ENCODE measurements at places on chromosomes 6 and 20.

- DNase-seq: no peak
Observed at GRCh38 chr6:506508-506907, 115.0 kb downstream of the IRF4 start.

- DNase-seq: no peak
Observed at GRCh38 chr6:5828296-5828695, 178.4 kb downstream of the NRN1 start.

- DNase-seq: no peak
Observed at GRCh38 chr6:166251211-166251610, 57.0 kb downstream of the PRR18 start.

DNA sequence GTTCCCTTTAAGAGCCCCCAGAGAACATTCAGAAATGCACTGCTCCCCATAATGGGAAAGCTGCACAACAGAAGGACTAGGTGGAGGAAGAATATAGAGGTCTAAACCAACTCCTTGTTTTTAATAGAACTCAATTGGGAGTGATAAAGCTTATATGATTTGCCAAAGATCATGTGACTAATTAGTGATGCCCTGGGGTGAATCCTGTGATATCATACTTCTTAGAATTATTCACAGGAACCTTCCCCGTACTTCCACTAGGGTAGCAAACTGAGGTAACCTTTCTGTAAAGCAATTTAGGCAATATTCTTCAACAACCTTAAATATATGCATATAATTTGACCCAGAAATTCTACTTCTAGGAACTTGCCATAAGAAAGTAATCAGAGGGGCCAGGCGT is 84.4 kb downstream of the TFAP2A start:
- no peak for DNase-seq

- DNase-seq: no peak
Observed at GRCh38 chr6:15107644-15108382, 138.1 kb upstream of the JARID2 start.

DNA sequence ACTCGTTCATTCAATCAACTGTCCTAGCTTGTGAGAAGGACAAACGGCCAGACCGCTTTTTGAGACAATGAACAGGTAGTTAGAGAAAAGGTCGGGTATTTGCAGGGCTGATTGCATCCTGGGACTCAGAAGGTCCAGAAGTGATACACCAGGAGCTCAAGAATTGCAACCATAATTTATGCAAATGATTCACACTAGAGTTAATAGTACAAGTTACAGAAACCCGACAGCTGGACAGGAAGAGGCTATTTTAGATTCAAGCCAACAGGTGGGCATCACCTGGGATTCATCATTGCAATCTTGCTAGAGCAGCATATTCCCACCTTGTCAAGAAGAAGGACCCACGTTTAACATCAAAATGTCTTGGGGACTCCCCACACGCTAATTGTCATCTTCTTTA is 83.5 kb downstream of the TNFAIP3 start:
- DNase-seq: no peak

GRCh38 chr20:600141-600540 is 10.0 kb downstream of the TCF15 start:
- DNase-seq: no peak

GRCh38 chr20:58160451-58161061 is 67.9 kb downstream of the ANKRD60 start:
- no peak for DNase-seq

DNA sequence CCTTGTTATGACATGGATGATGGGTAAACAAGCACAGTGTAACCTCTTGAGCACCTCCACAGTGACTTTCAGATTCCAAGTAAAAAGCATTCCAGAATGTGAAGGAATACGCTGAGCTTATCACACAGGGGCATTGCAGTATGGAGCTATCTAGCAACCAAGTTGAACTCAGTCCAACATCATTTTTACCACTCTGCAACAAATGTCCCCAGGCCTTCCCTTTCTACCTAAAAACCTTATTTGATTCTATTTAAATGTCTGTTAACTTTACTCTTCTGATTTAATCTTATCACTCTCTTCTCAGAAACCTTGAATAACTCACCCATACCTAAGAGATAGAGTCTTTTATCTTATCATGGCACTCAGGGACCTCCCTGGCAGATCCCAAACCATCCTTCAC is 195.8 kb upstream of the CDYL start:
- no peak for DNase-seq

DNA sequence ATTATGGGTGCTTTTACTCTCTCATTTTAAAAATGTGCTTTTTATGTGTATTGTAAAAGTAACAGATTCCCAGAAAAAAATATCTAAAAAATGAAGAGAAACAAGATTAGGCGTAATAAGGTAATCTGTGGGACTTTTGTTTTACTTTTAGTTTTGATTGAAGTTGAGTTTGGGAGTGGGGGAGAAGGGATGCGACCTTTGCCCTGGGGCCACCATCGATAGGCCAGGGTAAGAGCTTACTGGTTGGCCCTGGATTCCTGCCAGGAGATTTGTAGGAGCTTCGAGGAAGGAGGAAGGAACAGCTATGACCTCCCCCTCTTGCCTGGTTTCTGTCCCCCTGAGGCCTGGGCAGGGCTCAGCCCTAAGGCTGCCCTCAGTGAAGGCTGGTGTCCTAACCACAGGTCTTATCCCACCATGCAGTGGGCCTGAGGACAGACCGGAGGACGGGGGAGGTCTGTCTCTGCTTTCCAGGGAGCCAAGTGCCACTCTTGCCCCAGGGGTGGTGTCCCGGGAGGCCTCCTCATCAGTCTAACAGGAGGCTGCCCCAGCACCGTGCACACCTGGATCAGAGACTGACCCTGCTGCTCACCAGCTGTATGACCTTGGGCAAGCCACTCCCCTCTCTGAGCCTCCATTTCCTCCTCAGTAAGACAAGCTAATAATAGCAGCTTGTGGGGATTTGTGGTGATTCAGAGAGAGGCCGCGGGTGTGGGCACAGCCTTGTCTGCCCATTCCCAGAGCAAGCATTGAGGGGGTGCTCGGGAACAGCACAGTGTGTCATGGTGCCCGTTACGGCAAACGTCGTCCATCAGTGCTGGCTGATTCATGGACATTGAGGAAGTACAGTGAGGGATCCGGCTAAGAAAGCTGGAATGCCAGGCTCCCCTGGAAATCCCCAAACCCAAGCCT is 21.2 kb downstream of the TGM2 start:
- DNase-seq: no peak

- DNase-seq: no peak
Observed at GRCh38 chr20:51747182-51747911, 20.8 kb downstream of the ATP9A start.

Data from activated naive CD4-positive, alpha-beta T cell (primary cell).